CD4-positive, alpha-beta T cell treated with Interferon alpha-2 for 1 hour (primary cell): ENCODE measurements at places on chromosomes 2 and 18.

- DNase-seq: no peak
These were observed 109.8 kb downstream of the STK39 start for GRCh38 chr2:168137510-168138180.

DNA sequence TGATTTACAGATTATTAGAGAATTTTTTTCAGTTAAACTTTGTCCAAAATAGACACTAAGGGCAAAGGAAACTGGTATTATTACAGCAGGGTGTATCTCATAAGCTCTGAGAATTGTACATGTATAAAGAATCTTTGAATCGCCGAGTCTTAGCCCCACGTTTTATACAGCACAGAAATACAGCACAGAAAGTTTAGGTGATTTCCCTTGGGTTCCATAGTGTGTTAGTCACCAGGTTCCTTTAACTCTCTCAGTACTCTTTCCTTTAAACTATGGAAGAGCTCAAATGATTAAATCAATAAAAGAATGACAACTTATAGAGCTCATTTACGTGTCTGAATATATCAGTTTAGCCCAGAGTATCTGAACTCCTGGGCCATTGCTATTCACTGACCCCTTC is 256.8 kb downstream of the NEDD4L start:
- DNase-seq: no peak

- DNase-seq: no peak
These were observed 547.2 kb downstream of the ZNF804A start for GRCh38 chr2:185145316-185146121.

GRCh38 chr2:113178069-113178746 is 4.4 kb downstream of the PSD4 start:
- no peak for DNase-seq

DNA sequence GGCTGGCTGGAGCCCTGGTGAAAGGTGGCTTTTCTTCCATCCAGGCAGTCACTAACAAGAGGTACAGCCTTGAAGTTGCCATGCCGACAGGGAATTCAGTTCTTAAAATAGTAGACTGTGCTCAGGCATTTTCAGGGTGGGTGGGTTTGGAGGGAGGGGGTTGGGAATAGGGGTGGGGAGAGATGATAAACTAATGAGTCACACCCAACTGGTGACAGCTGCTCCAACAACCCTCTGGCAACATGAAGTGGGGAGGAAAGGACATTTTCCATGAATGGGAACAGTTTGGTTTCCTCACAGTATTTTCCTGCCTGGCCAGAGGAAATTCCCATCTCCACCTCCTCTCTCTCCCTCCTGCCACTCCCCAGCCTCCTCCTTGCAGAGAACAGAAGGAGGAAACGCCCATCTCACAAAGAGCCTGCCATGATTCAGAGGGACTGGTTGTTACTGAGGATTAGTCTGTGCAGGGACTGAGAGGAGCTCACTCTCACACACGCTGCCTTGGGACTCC is 113.0 kb upstream of the SLC1A4 start:
- DNase-seq: no peak
